ENCODE measurements at places on chromosomes 4 and X.

DNA sequence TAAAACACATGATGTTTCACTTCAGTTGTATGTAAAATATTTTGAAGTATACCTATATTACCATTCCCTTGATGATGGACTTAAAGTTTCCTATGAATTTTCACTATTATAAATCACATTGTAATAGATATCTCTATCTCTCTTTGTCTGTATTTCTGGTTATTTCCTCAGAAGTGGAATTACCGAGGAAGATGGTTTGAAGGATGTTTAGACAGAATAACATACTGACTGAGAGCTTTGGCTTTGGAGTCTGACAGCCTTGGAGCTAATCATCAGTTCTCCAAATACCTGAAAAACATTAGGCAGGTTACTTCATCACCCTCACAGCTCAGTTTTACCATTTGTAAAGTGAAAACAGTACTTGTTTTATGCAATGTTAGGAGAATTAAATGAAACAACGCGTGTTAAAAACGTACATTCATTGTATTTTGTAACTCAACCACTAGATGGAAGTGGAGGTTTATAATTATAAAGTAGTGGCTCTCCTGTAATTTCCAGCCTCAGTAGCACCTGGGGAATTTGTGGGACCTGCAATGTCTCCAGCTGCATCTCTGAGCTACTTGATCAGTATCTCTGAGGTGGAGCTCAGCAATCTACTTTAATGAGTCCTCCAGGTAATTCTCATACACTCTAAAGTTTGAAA, 14.3 kb downstream of the JCHAIN start:
- DNase-seq, result no peak
- no peaks in the 10 kb centered on the region for H3K4me1 ChIP-seq
- H3K36me3 ChIP-seq, result no peaks in the 10 kb centered on the region
- H3K27ac ChIP-seq, result no peak overlapping the region
- H3K4me3 ChIP-seq, result no peak overlapping the region
- no peaks in the 10 kb centered on the region for H3K27me3 ChIP-seq

DNA sequence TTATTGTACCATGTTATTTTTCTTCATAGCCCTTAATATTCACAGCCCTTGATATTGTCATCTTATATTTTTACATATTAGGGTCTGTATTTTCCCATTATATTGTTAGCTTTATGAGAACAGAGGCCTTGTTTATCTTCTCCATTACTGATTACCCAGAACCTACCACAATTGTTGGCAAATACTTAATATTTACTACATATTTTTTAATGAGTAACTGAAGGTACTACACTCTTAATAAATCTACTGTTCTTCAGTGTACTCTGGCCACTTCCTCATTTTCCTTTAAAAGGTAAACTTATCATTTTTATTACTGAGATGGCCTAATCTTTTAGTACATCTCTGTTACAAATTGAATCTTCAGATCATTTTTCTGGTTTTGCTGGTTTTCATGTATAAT, 133.5 kb downstream of the COL4A5 start:
- no peaks in the 10 kb centered on the region for H3K36me3 ChIP-seq
- H3K4me1 ChIP-seq, result no peaks in the 10 kb centered on the region
- DNase-seq, result no peak
- no peaks in the 10 kb centered on the region for H3K27me3 ChIP-seq

DNA sequence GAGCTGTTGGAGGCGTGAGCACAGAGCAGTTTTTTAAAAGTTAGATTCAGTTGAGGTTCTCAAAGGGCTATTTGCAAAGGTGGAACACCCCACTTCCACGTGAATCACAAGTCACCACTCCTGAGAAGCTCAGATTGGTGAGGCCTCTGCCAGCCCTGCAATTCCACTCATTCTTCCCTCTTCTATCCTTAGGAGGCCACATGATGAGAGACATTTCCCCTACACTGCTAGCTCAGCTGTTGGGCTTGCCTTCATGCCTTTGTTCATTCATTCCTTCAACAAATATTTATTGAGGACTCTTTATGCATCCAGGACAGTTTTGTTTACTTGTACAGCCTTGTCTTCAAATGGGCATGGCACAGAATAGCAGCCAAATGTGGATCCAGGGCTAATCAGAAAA, 3.7 kb downstream of the SRPX2 start:
- no peak overlapping the region for H3K4me3 ChIP-seq
- no peaks in the 10 kb centered on the region for H3K36me3 ChIP-seq
- DNase-seq, result no peak
- no peaks in the 10 kb centered on the region for H3K4me1 ChIP-seq
- H3K27me3 ChIP-seq, result no peaks in the 10 kb centered on the region

DNA sequence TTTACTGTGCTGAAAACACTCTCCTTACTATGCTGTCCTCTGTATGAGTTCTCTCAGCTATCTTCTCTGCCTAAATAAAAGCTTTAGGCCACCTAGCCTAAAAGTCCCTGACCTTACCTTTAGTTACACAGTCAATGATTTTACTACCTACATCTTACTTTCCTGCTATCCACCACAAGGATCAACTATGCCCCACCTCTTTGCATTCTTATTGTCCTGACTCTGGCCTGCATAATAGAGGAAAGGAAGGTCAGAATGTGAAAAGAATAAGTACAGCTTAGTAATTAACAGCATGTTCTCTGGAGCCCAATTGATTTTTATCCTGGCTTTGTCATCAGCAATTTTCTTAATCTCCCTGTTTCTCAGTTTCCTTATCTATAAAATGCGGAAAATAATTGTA, 1257.8 kb downstream of the RPA4 start:
- H3K27me3 ChIP-seq, result no peaks in the 10 kb centered on the region
- H3K36me3 ChIP-seq, result no peaks in the 10 kb centered on the region
- no peaks in the 10 kb centered on the region for H3K4me1 ChIP-seq
- H3K27ac ChIP-seq, result no peak overlapping the region
- DNase-seq, result no peak

DNA sequence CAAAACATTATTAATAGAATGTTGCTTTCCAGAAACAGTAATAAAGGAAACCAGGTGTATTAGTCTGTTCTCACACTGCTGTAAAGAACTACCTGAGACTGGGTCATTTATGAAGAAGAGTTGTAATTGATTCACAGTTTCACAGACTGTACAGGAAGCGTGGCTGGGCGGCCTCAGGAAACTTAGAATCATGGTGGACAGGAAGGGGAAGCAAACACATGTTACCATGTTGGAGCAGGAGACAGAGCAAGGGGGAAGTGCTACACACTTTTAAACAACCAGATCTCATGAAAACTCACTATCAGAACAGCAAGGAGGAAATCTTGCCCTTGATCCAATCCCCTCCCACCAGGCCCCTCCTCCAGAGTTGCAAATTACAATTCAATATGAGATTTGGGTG, 815.8 kb downstream of the TRIML1 start:
- H3K27ac ChIP-seq, result no peak overlapping the region
- DNase-seq, result no peak
- no peaks in the 10 kb centered on the region for H3K4me1 ChIP-seq
- no peak overlapping the region for H3K4me3 ChIP-seq

Measured in aorta (tissue), 5 donors.